ENCODE measurements at places on chromosomes 6 and 20.

GRCh38 chr20:21361266-21361665 is 36.1 kb downstream of the NKX2-4 start:
- DNase-seq = no peak

DNA sequence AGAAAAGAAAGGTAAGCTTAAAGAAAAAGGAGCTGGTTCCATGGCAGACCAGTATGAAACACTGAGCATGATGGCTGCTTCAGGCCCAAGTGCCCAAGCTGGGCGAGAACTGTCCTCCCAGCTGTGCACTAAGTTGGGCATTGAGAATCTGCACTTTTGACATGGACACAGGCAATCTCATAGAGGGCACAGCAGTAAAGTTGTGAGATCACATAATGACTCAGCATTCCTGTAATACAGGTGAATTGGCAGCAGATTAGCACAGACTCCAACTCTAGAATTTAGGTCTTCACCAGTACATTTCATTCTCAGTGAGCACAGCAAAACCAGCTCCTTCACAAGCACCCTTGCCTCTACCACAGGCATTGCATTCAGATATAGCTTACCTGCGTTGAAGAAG is 343.4 kb downstream of the PKHD1 start:
- no peak for DNase-seq

GRCh38 chr20:59576216-59576953 is 28.0 kb upstream of the PHACTR3 start:
- DNase-seq = no peak

DNA sequence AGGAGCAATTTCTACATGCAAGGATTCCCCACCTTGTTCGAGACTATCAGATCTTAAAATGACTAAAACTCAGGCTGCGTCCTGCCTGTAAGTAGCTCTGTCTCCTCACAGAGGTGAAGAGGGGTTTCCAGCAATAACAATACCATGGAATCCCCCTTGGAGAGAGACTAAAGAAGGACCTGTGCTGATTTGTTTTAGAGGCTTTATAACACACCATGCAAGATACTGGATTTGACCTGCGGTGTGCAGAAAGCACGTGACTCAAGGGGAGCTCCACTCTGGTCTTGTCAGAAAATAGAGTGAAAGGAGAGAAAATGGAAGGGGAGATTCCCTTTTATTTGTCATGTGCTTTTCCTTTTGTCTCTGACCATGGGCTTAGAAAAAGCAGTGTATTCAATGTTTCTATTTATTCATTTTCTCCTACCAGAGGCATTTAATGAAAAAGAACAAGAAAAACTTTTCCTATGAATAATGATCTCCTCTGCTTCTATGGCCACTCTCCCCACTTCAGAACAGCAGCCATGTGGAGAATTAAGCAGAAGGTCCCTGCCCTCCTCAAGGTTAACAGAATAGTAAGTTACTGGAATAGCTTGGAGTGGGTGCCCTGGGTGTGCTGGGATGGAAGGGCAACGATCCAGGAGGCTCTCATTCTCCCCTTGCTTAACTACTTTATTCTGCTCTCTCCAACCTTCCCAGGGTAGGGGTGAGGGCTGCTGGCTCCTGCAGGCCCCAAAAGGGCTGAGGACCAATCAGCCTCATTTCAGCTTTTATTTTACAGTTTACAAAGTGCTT is 19.2 kb upstream of the MRPS10 start:
- no peak for DNase-seq

DNA sequence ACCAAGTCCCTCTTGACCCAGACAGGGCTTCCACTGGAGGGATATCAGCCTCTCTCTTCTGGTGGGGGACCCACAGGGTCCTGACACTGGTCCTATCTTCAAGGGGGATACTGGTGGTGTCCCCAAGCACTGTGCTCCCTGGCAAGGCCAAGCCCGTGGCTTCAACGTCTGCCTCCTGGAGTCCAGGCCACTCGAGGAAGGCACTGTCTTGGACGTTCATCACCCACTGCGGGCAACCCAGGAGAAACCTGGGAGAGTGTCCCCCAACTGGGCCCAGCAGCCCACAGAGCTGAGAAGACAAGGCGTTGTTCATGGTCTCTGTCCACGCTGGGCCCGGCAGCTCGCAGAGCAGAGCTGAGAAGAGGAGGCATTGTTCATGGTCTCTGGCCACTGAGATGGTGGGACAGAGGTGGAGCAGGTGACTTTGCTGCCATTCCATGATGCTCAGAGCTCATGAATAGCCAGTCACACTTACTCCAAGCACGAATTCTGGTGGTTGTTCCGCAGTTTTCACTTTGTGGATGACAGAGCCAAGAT is 37.5 kb upstream of the FRMD1 start:
- DNase-seq = no peak

- no peak for DNase-seq
These were observed 671.2 kb downstream of the EPHA7 start for GRCh38 chr6:92748131-92748530.

Data from SJSA1 (cell line).